Karpas-422 (cell line): ENCODE measurements at places on chromosomes 2 and 18. TPM values are rescaled to one million over a fixed set of nuclear protein-coding genes. Genes with fewer than 3 reads are reported as not detected.
A peak's percentile ranks its signal among the peaks of the same experiment; 100 is the strongest.

GRCh38 chr2:172775319-172775718 is 39.7 kb downstream of the RAPGEF4 start:
- no peak for DNase-seq

DNA sequence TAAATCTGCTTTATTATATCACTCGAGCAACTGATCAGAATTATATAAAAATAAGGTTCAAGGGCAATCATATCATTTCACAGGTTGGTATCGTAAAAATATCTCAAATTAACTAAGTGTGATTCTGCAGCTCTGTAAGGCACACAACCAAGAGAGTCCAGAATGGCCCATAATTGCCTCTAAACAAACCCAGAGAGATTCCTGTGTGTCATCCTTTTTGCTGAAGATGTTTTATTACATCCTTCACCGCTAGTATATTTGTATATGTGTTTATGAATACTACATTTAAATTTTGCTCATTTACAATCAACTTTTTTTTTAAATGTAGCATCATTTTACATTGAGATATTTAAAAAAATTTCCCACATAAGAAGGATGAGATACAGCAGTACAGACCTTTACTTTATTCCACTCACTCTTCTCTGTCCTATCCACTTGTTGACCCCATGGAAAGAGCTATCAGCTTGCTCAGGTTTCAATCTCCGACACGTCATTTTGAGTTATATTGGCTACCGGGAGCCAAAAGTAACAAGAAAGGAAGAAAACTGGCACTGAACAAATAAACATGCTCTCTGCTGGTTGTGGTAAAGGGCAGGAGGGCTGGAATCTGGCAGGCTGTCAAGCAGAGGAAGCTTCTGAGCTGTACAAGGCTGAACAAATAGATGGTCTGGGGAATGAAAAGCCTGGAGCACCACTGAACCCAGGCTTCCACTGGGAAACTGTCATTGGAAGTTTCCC is 23.1 kb downstream of the PLA2R1 start:
- DNase-seq: no peak

GRCh38 chr2:145909766-145910165 is 1389.8 kb upstream of the ZEB2 start:
- no peak for DNase-seq

GRCh38 chr18:59461171-59461570 is 102.1 kb upstream of the LMAN1 start:
- DNase-seq: no peak

DNA sequence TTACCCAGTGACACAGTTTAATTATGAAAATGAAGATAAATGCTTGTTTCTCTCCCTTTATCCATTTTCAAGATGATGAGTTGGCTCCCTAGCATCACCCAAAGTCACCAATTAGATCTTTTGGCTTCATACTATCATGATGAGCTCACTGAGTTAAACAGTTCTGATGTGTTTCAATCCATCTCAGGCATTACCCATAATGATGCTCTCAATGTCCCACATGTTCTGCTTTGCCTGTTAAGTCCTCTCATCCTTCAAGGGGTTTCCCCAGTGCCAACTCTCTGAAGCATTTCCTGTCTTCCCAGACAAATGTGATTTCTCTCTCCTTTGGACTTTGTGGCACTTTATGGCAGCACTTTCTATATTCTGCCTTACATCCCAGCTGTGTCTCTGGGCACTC is 92.6 kb downstream of the EPB41L3 start:
- DNase-seq: no peak

DNA sequence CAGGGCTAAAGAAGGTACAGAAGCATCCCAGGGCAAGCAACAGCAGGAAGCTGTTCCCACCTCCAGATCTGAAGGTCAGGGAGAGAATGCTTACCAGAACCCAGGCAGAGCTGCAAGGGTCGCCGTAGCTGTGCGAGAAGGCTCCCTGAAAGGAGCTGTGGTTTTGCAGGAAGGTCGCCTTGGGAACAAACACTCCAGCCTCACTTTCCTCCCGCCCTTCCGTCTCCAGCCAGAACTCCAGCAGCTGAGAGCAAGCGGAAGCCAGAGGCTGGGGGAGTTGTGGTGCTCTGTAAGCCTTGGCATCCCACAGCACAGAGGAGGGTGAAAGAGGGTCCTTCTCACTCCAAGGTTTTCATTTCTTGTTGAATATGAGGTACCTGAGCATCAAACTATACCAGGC is 18.3 kb upstream of the ICOS start:
- DNase-seq: no peak

DNA sequence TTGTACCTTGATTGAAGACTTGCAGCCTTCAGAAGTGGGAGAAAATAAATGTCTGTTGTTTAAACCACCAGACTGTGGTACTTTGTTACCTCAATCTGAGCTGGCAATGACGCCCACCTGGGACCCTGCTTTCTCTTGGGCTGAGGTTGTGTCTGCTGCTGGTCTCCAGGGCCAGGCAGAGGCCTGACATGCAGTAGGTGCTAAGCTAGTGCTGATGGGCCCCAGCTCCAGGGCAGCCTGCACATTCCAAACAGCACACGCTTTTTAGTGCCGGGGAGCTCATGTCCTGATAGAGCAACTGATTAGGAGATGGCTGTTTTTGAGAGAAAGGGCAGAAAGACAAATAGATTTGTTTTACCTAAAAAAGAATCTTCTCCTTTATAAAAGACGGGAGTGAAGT is 664.0 kb upstream of the HS6ST1 start:
- no peak for DNase-seq

GRCh38 chr2:117536139-117536538 is 278.4 kb upstream of the DDX18 start:
- DNase-seq: peak; percentile 64

GRCh38 chr2:133390156-133390555 is 178.1 kb downstream of the NCKAP5 start:
- no peak for DNase-seq

GRCh38 chr2:234368861-234369261 is 128.0 kb downstream of the ARL4C start:
- no peak for DNase-seq

DNA sequence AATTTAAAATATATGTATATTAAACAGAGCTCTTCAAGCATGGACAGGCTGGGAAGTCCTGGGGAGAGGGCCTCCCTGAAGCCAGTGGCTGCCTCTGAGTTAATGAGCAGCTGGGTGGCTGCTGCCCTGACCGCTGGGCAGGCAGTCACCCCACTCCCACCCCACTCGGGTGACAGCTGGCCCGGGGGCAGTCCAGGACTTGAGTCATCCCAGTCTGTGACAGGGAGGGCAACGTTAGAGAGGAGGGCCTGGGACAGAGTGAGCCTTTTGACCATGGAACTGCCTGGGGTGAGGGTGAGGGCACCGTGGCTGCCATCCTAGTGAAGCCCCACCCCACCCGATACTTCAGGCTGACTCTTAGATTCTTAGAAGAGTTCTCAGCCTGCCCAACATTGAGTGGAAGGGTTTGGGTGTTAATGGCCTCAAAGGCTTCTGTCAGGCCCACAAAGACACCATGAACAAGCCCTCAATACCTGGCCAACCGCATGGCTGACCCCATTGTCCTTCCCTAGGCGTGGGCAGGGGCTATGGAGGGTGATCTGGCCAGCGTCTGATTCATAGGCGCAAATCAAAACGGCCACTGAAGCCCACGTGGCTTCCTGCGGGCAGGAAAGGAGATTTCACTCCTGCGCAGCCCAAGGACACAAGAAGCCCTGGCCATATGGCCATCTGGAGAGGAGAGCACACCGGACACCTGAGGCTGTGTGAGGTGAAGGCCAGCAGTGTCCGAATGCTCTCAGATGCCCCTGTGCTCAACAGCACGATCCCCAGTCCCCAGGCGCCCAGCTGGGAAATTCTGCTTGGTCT is 47.5 kb downstream of the MRPS5 start:
- DNase-seq: no peak

- no peak for DNase-seq
Measured at GRCh38 chr2:147469471-147469870, 375.4 kb upstream of the ACVR2A start.

- no peak for DNase-seq
Measured at GRCh38 chr2:102424754-102425153, 1.8 kb downstream of the IL18RAP start.

- DNase-seq: peak; percentile 77
Measured at GRCh38 chr18:9334973-9335696, 562 bp downstream of the TWSG1 start.

GRCh38 chr18:10661317-10661716 is 135.5 kb downstream of the NAPG start:
- no peak for DNase-seq

GRCh38 chr2:172375251-172375650 is 52.1 kb upstream of the ITGA6 start:
- DNase-seq: no peak

- DNase-seq: peak; percentile 47
Measured at GRCh38 chr2:37026050-37026449, 58.1 kb downstream of the HEATR5B start.

- no peak for DNase-seq
Measured at GRCh38 chr2:64374686-64375085, 79.3 kb upstream of the LGALSL start.

DNA sequence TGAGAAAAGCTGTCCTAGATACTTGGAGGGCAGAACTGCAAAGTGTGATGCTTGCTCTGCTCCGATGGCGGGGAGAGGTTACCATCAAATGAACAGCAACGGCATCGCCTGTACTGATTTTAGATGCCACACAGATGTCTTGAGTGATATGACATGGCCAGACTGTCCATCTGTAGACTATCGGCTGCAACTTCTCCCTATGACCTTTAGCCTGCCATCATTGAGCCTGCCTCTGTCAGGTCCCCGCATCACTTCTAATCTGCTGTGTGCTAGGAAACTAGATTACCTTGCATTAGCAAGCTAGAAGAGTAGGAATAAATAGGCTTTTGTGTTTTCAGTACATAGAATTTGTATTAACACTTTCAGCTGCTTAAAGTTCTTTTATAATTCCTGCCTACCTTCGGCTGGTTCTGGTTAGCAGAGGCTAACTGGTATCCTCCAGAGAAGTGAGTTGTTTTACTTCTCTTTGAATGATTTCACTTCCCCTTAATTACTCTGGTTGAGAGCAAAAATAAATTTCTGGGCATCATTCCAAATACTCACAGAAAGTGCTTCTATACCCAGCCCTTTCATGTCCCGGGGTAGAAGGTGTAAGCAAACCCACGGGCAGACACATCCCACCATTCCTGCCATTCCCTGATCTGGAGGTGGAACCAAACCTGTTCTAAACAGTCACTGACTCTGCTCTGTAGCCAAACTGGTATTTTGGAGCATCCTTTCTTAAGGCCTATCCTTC is 24.0 kb downstream of the GAREM2 start:
- peak; percentile 93 for DNase-seq

- no peak for DNase-seq
Measured at GRCh38 chr2:201406077-201406662, 45.1 kb downstream of the TRAK2 start.

DNA sequence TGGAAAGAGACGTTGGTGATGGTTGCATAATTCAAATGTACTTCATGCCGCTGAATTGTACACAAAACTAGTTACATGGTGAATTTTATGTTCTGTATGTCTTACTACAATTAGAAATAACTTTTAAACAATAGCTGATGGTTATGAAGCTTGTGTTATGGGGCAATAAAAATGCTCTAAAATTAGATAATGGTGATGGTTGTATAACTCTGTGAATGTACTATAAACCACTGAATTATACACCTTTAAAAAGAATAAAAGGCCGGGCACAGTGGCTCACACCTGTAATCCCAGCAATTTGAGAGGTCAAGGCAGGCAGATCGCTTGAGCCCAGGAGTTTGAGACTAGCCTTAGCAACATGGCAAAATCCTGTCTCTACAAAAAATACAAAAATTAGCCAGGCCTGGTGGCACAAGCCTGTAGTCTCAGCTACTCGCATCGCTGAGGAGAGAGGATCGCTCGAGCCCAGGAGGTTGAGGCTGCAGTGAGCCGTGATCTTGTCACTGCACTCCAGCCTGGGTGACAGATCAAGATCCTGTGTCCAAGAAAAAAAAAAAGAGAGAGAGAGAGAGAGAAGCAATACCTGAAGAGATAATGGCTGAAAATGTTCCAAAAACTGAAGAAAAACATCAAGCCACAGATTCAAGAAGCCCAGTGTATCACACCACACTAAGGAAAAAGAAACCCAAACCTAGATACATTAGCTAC is 6.3 kb downstream of the RNU4ATAC start:
- DNase-seq: no peak

GRCh38 chr2:43763091-43763490 is 10.7 kb upstream of the DYNC2LI1 start:
- no peak for DNase-seq

DNA sequence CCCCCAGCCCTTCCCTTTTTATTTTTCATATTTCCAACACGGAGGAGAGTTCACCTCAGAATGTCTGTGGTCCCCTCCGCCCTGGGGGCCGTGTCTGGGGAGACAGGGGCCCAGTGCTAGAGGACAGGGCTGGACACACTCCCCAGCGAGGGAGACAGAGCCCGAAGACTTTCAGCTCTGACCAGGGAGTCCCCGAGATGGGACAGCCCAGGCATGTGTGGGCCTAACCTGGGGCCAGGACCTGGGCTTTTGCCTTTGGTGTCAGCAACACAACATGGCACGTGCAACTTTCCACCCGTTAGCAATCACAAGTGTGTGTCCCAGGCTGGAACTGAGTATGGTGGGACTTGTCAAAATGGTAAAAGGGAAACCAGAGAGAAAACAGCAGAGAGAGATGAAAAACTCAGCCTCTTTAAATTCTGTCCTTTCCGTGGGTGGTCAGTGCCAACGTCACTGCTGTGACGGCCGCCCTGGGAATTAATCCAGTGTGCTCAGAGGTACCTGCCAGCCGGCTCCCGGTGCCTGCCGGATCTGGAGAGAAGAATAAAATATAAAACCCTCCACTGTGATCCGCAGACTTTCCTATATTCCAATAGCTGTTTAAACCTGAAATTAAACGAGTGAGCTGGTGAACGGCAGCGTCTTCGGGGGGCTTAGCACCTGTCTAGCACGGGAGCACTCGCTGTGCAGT is 245.8 kb downstream of the EIPR1 start:
- DNase-seq: no peak

DNA sequence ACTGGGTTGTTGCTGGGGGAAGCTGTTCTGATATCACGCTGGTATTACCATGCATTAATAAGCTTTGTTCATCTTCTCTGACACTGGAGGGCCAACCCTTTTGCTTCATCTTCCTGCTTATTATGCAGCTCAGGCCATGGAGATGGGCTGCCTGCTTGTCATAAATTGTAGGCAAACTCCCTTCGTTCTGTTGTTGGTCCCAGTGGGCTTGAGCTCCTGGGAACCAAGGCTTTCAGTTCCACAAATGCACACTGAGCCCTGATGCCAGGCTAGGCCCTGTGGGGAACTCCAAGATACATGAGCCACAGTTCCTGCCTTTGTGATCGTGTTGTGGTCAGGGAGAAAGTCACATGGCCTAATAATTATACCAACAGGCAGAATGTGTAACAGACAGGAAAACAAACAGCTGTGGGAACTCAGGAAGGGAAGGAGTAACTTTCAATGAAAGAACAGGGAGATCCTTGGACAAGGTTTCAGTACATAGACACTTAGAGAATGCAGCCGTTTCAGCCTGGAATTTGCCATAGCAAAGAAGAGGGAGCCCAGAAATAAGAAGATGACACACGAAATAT is 49.0 kb upstream of the BCL2L11 start:
- peak; percentile 45 for DNase-seq

GRCh38 chr18:23380001-23380550 is 73.0 kb upstream of the RIOK3 start:
- DNase-seq: no peak

GRCh38 chr2:69465513-69466456 is 28.6 kb upstream of the NFU1 start:
- no peak for DNase-seq

RUFY4 gene
- 0.11 TPM in 1 of 2 replicates, not detected in the other for total RNA-seq

RAD51AP2 gene
- total RNA-seq: not detected in 2 replicates

SLC11A1 gene
- total RNA-seq: 1.9 TPM in 1 of 2 replicates, not detected in the other

ANO7 gene
- 0.14 and 0.19 TPM in 2 replicates for total RNA-seq

SH3RF3 gene
- 0.11 and 0.34 TPM in 2 replicates for total RNA-seq

CPLX4 gene
- not detected in 2 replicates for total RNA-seq

HAUS1 gene
- 30.9 and 46.3 TPM in 2 replicates for total RNA-seq

AAMP gene
- 77.6 and 204 TPM in 2 replicates for total RNA-seq

KRTCAP3 gene
- total RNA-seq: 0.61 TPM in 1 of 2 replicates, not detected in the other

KLHL14 gene
- 17.2 and 20.5 TPM in 2 replicates for total RNA-seq

FAM110C gene
- total RNA-seq: not detected in 2 replicates
